ENCODE measurements at places on chromosomes 16 and 17.

DNA sequence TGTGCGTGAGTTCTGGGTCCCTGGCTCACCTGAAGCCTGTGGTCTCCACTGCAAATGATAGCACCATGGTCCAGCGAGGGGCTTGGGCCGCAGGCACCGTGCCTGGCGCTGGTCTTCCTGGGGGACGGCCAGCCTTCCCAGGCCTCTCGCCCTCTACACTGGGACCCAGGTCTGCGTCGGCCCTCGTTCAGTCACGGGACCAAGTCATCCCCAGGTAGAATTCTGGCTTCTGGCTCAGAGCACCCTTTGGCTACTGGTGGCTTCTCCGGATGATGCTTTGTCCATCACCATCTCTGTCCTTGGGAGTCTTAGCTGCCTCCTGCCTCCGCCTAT is 20.4 kb downstream of the CRAMP1 start:
- DNase-seq = no peak

GRCh38 chr17:6710317-6710716 is 2.9 kb downstream of the SLC13A5 start:
- peak; percentile 24 for DNase-seq

GRCh38 chr17:76492989-76493501 is 8.2 kb downstream of the RHBDF2 start:
- DNase-seq = peak; percentile 92

GRCh38 chr17:39071573-39071972 is 79.9 kb downstream of the PLXDC1 start:
- no peak for DNase-seq

GRCh38 chr17:28807925-28808634 is 34.5 kb downstream of the FAM222B start:
- peak; percentile 91 for DNase-seq

DNA sequence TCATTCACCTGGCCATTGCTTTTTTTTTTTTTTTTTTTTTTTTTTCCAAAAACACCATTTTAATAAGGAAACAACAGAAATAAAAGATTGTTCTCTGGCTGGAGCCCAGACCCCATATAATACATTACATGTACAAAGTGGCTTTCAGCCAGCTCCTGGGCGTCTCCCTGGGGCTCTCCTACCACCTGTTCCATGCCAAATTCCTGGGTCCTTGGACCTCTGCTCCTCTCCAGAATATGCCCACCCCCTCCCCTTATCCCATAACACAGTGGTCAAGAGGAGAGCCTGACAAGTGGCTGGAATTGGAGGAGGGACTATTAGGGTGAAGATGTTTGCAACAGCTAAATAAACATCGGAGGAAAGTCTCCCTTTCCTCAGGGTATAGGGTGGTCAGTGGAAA is 3.6 kb upstream of the PHF12 start:
- no peak for DNase-seq

DNA sequence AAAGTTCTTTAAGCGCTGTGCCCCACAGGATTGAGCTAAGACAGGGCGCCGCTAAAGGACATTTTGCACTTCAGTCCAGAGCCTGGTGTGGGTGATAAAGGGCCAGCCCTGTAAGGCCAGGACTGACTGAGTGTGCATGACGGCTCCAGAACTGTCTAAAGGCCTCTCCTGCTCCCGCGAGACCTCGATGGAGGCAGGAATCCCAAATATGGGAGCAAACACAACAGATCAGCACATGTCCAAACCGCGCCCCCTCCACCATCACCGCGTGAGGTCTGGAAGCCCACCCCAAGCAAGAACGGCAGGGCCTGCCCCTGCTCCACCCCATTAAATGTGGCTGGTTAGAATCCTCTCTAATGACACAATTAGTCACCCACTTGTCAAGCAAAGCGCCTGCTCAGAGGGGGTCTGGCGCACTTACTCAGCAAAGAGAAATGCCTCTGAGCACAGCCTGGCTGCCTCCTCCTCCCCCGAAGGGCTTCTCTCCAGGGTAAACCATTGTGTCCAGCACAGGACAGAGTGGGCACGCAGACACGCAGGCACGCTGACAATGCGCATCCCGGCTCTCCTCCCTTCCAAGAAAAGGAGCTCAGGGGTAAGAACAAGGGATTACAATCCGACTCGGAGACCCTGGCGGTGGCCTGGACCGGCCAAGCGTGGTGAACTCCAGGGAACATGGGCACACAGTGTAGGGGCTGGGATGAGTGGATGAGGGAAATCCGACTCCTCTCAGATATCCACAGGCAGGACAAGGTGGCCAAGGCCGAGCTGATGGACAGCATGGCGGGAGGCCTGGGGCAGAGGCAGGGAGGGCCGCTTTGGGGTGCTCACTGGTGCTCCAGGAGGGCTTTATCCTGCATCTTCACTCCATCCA is 1.5 kb downstream of the MXRA7 start:
- peak; percentile 95 for DNase-seq

DNA sequence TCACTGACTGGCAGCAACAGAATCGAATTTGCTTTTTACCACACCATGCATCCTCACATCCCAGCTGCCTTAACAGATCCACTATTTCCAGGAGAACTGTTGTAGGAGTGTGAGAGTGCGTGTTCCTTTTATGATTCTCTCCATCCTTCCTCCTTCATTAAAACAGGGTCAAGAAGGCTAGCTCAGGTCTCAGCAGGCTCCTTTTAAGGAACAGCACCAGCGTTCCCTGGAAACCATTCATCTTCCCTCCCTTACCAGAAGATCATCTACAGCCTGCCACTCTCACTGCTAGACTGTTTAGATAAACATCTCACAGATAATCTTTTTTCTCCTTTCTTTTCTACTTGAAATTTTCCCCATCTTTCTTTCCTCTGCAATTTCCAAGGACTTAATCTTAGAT is 1531.9 kb upstream of the CDH8 start:
- DNase-seq = no peak

DNA sequence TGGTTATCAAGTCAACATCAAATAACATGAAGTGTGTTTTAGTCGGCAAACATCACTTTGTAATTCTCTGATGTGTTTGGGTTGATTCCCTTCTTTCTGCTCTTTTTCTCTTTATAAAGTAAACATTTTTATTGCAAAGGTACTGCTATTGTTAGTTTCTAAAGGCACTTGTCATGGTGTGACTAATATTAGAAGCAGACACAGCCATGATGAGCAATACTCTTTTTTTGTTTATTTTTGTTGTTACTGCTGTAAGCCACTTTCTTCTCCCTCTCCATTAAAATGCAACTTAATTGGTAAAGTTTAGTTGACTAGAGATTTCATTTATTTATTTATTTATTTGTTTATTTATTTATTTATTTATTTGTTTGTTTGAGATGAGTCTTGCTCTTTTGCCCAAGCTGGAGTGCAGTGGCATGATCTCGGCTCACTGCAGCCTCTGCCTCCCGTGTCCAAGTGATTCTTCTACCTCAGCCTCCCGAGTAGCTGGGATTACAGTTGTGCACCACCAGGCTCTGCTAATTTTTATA is 424.7 kb downstream of the WWOX start:
- DNase-seq = no peak

- peak; percentile 88 for DNase-seq
These were observed 79.5 kb downstream of the ANKRD11 start for GRCh38 chr16:89410794-89411309.

DNA sequence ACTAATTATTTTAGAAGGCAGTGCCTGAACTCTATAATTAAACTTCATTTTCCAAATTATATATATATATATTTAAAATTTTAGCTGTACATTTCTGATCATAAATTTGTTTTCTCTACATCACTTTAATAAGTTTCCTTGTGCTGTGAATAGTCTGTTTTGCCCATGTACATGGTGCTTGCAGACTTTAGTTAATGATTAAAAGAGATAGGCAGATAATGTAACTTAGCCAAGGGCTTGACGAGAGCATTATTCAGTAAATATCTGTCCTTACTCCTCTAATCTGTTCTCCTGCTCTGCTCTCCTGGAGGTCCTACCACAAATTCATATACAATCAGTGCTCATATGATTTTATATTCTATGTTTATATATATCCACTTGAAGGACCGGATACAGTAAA is 595.2 kb upstream of the KIF2B start:
- no peak for DNase-seq

DNA sequence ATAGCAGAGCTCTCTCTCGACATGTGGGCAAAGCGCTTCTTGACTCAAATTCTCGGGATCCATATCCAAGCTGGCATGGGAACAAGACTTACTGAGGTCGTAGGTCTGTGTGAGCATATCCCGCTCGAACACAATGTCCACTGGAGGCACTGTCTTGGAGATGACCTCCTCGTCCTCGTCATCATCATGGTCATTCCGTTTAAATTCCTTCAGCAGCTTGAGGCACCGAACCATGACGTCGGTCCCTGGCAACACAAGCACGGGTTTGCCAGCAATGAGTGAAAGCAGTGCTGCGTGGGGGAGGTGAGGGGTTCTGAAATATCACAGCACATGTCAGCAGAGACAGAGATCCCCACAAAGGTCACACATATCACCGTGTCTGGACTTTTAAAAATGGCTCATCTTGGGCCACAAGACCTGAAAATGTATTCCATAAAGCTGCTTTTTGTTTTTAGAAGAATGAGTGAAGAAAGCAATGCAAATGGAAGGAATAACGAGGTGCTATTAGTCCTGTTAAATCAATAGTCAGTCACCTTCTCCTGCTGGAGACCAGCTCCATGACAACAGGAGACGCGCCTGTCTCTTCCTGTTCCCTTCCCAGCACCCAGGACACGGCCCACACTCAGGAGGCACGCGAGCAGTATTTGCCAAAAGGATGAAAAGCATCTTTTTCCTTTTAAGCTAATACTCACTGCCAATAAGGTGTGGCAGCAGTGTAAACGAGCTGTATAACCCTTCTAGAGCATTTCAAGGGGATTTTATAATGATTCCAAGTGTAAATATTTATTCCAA is 37.9 kb downstream of the GTF3C1 start:
- peak; percentile 24 for DNase-seq

- DNase-seq = no peak
These were observed 1686.8 kb downstream of the TP53TG3F start for GRCh38 chr16:35146031-35146710.

DNA sequence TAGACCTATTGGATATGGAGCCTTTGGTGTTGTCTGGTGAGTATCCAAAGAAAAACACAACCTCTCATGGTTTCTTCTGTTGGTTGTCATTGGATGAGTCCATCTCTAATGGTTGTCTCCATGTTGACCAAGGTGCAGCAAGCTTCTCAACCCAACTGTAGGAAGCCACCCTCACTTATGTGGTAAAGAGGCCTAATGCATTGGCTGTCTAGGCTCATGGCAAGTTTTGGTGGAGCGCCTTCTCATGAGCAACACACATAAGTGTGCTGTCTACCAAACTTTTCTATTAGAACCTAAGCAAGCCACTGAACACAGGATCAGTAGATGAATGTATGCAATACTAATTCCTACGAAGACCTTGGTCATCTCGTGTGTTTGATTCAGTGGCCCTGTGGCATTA is 819 bp downstream of the NLK start:
- no peak for DNase-seq

GRCh38 chr16:84302111-84302954 is 7.7 kb downstream of the WFDC1 start:
- DNase-seq = no peak

DNA sequence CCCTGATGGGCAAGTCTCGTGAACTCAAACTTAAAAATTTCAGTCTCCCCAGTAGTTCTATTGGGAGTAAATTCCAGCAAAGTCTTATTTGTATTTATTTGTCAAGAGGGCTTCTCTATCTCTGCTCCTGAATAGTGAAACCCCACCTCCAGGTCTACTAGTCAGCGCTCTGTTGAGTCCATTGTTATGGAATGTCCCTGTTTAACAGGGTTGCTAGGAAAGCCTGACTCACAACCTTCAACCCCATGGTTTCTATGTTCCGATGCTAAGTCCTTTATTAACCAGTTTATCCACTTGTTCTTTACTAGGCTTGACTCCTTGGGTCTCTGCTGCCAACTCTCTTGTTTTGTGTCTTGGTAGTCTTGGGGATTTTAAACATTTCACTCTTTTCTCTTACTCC is 250.7 kb upstream of the MYOCD start:
- peak; percentile 64 for DNase-seq

- DNase-seq = no peak
These were observed 13.1 kb upstream of the SEZ6 start for GRCh38 chr17:29018788-29019474.

GRCh38 chr16:82007189-82007588 is 4.1 kb downstream of the SDR42E1 start:
- DNase-seq = no peak

GRCh38 chr17:44351961-44352827 is 7.1 kb downstream of the GRN start:
- no peak for DNase-seq

GRCh38 chr17:68172461-68172954 is 75.3 kb upstream of the AMZ2 start:
- peak; percentile 28 for DNase-seq

- DNase-seq = no peak
These were observed 3.8 kb upstream of the SPEM1 start for GRCh38 chr17:7416323-7416722.

DNA sequence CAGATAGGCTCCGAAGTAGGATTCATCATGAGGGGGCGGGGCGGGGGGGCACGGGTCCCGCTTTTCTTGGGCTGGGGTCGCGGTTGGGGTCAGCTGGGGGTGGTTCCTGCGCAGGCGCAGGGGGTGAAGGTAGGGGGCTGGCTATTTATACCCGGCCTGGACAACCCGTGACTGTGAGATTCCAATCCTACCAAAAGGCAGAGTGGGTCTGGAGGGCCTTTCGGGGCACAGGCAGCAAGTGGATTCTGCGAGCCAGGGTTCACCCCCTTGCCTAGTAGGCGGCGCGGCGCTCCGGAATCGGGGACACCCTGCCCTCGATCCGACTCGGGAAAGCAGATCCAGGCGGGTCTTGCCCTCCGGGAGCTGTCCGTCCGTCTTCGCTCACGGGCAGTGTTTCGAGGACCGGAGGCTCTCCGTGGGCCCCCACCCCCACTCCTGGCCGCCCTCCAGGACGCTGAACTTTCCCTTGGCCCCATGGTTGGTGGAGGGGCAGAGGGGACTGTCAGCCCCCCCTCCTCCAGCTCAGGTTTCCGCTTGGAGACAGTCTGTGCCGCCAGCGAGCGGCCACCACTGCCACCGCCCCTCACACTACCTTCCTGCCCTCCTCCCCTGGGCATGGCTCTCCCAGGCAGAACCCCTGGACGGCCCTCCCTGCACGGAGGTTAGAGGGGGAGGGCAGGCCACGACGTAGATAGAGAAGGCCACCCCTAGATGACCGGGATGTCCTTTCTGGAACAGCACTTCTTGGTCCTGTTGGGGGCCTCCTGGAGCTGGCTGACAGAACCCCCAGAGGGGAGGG is 634 bp downstream of the SLC2A4 start:
- DNase-seq = no peak

- DNase-seq = no peak
These were observed 8.6 kb upstream of the AKTIP start for GRCh38 chr16:53511403-53512280.

DNA sequence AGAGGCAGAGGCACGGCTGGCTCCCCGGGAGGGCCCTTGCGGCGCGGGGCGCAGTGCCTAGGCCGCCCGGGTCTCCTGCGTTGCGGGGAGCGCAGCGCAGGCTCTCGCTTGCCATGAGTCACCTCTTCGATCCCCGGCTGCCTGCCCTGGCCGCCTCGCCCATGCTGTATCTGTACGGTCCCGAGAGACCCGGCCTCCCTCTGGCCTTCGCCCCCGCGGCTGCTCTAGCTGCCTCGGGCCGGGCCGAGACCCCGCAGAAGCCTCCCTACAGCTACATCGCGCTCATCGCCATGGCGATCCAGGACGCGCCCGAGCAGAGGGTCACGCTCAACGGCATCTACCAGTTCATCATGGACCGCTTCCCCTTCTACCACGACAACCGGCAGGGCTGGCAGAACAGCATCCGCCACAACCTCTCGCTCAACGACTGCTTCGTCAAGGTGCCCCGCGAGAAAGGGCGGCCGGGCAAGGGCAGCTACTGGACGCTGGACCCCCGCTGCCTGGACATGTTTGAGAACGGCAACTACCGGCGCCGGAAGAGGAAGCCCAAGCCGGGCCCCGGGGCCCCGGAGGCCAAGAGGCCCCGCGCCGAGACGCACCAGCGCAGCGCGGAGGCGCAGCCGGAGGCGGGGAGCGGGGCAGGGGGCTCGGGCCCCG is 390 bp downstream of the FOXL1 start:
- DNase-seq = peak; percentile 90
